Effector memory CD4-positive, alpha-beta T cell (primary cell): ENCODE measurements at places on chromosomes 2 and 18.

GRCh38 chr2:175256806-175257585 lies 75.5 kb upstream of the ATP5MC3 start:
- no peak for DNase-seq

DNA sequence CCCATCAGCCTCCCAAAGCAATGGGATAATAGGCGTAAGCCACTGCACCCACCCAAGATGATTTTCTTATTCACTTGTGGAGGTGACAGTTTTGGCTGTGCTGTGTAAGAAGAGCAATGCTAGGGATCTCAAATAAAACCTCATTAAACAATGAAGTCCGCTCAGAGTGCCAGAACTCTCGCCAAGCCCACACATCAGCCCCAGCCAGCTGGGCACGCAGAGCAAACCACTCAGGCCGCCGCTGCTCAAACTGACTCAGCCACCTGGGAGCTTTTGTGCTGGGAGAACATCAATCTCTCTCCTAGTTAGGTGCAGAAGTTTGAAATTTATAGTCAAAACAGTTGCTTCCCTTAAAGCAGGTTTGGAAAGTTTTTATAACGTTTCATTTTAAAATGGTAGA lies 47.6 kb downstream of the RNF152 start:
- DNase-seq, result no peak

GRCh38 chr2:240567872-240568677 lies at the start of gene RNPEPL1:
TSS of gene RNPEPL1 (plus strand) at chr2:240568484. CDS start at chr2:240568587, 103 bp downstream.
- DNase-seq, result peak; percentile 45

DNA sequence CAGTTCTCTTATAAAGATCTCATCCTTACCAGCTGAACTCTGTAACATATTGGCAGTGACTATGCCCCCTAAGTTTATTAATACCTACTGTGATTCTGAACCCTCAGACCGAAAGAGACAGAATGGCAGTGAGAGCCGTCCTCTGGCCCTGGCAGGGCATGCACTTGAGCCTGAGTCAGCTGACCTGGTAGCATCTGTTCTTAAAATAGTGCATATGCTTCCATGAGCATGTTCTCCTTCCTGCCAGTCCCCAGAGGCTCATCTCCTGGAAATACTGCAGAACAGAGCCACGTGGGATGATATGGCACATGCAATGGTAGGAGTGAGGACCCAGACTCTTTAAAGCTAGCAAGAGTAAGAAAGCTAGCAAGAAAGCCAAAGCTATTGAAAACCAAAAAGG lies 59.0 kb downstream of the RASGRP3 start:
- no peak for DNase-seq

DNA sequence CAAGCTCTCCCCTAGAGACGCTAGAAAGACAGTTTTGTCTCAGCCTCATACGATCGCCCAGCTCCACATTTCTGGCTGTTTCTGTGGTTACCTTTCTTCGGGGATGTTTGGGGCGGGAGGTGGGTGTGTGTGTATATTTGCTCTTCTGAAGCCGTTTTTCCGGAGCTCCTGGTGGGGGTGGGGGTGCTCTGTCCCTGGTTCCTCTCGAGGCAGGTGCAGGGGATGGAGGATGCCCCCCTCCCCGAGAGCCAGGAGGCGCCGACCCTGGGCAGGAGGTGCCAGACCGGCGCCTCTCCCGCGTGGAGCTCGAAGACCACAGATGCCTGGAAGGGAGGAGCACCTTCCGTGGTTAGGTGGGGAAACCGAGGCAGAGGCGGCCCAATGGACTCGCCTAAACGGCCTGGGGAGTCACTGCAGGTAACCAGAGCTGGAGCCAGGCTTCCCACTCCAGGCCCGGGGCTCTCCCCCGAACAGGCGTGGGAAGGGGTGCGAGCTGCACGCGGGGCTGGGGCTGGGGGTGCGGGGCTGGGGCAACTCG lies 694 bp upstream of the HPCAL1 start:
- DNase-seq, result peak; percentile 2

- no peak for DNase-seq
Measured at GRCh38 chr2:133726973-133727372, 158.7 kb upstream of the NCKAP5 start.

- DNase-seq, result no peak
Measured at GRCh38 chr2:51986101-51986500, 954.2 kb upstream of the NRXN1 start.

DNA sequence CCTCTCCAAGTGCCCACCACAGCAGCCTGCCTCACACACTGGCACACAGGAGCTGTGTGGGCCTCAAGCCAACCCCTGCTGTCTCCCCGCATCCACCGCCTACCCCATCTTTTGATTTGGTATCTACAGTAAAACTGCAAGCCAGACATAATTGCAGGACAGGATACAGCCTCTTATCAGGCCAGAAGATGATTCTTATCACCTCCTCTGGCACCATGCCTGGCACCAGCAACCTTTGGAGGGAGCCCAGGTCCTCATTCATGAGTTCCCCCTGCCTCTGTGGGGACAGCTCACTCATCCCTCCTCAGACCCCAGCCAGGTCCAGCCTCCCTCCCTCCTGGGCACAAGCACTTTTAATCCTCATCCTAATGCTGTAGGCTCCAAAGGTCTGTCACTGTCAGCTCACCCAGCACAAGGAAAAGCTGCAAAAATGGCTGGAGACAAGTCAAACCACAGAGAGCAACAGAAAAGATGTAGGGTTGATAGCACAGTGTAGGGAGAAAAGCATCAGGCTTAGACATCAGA lies 9.7 kb downstream of the RAB11FIP5 start:
- DNase-seq, result no peak

DNA sequence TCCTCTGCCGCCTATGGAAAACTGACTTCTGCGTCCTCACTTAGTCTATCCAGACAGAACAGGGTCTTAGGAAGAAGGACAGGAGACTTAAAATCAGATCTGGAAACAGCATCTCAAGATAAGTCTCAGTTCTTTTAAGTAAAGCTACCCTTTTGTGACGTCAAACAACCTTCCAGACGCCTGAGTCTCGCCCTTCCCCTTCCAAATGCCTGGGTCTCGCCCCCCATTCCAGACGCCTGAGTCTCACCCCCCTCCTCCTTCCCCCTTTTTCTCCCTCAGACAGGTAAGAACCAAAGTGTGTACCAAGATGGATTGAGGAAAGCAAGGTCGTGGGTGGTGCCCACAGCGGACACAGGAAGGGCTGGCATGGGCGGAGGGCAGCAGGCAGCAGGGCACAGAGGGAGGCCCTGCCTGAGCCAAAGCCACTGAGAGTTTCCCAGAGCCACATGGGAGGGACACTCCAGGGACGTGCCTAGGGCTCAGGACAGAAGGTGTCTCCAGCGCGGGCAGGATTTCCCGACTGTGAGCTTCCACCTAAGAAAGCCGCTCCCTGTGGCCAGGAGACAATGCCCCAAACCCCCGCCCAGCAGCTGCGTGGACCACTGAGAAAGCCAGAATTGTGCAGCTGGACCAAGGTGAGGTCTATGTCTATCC lies 51.3 kb downstream of the ANKMY1 start:
- no peak for DNase-seq

- no peak for DNase-seq
Measured at GRCh38 chr2:197307933-197308521, 2.6 kb downstream of the ANKRD44 start.

DNA sequence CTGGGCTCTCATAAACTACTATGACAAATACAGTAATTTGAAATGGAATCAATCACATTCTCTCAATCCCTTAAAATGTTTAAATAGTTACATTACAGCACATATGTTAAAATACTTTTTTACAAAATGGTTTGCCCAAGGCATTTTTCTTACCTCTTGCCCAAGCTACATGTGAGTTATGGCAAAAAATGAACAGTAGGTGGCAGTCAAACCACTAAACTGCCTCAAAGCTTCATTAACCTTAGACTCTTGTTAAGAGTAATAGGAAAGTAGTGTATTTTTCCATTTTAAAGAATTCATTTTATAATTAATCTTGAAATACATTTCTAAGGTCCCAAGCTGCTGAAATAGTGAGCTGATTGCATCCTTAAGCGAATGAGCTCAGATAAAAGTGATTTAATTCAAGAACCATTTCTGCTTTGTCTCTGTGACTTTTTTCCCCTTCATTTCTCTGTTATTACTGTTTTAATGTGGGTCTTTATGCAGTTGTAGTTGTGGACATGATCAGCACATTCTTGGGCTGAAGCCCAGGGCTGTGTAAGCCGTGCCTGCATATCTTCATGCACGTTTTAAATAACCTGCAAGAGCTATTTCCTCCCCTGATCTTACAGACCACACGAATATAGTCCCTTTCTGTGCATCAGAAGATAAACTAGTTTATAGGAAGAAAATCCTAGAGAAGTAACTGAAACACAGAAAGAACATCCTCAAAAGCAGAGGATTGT lies 311.8 kb downstream of the LNPK start:
- DNase-seq, result no peak

- DNase-seq, result no peak
Measured at GRCh38 chr2:118202707-118203303, 114.5 kb downstream of the INSIG2 start.

DNA sequence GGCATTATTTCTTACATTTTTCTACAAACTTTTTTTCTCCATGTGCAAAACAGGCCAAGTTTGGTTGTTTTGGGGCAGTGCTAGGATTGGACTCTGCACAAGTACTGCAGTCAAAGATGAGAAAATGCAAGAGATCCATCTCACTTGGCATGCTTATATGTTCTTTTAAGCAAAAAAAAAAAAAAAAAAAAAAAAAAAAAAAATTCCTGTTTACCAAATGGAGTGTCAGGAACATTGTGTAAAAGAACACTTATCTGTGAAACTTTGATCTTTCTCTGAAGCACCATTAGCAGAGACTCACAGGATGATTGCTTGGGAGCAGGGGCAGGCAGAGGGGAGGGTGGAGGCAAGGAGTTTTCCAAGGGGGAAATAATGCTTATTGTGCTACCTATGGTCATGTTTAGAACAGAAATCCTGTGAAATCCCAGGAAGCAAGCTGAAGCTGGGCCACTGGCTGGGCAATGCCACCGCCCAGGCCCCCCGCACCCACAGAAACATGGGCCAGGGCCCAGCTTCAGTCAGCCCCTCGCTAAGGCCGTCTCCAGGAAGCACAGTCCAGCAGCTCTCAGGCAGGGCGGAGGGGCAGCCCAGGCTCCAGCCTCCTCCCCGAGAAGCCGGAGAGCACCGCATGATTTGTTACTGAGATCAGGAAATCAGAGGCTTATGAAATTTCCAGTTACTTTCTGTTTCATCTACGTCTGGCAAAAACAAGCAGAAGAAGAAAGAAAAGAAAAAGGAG lies 229.4 kb downstream of the ZNF516 start:
- no peak for DNase-seq

- DNase-seq, result no peak
Measured at GRCh38 chr2:127401757-127402695, 14.3 kb upstream of the MAP3K2 start.

- DNase-seq, result no peak
Measured at GRCh38 chr2:85854897-85855296, 33.9 kb downstream of the ST3GAL5 start.

- DNase-seq, result no peak
Measured at GRCh38 chr2:143356736-143357446, 227.7 kb downstream of the ARHGAP15 start.

DNA sequence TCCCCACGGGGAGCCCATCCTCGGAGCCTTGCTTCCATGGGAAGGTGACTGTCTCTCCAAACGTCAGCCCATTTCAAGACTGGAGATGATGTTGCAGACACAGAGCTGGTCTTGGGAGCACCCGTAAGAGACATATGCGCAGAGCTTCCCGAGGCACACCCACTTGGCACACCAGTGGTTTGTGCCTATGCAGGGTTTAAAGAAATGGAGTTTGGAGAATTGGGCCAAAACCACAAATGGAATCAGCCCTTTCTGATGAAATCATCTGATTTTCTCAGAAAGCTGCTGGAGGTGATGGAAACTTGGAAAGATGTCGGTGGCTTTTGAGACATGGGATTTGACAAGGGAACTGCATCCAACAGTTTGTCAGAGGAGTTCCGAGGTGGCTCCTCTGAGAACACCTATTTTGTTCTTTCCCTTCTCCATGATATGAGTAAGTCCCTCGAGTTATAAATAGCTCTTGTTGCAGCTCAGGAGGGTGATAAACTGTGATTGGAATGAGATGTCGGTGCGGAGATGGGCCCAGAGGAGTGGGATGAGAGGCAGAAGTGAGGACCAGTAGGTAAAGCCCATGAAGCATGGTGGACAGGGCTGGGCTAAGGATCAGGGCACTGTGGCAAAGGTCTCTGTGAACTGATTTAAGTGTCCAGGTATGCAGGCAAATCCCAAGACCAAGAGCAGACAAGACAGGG lies 225.7 kb downstream of the ACKR3 start:
- DNase-seq, result no peak

DNA sequence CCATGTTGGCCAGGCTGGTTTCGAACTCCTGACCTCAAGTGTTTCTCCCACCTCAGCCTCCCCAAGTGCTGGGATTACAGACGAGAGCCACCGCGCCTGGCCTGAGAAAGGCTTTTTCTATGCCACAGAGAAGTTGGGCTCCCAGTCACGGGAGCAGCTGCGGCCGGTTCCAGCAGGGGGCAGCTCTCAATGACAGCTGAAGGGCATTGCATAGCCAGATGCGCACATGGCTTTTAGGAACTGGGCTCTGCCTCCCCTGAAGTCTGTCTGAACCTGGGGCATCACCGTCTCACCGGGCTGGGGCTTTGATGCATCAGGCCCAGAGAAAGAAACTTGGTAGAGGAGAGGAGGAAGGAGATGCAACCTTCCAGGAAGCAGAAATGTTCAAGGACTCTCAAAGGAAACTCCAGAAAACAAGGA lies 84.2 kb upstream of the LAPTM4A start:
- DNase-seq, result no peak

DNA sequence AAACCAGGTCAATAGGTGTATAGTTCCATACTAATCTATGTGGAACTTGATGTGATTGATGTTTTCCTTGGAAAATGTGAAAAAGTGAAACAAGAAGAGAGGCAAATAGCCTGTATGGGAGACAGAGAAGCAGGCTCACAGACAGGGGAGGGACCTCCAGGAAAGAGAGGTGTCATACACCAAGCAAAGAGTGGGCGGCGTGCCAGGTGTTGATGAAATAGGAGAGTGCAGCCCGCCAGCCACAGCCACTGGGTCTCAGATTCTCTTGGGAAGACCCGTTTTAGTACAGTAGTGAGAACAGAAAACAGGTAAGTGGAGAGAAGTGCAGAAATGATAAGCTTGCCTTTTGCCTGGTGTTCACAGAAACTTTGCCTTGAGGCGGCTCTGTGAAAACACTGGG lies 301.9 kb downstream of the ZNF407 start:
- DNase-seq, result no peak

- no peak for DNase-seq
Measured at GRCh38 chr2:17085546-17086202, 420.0 kb upstream of the CYRIA start.

DNA sequence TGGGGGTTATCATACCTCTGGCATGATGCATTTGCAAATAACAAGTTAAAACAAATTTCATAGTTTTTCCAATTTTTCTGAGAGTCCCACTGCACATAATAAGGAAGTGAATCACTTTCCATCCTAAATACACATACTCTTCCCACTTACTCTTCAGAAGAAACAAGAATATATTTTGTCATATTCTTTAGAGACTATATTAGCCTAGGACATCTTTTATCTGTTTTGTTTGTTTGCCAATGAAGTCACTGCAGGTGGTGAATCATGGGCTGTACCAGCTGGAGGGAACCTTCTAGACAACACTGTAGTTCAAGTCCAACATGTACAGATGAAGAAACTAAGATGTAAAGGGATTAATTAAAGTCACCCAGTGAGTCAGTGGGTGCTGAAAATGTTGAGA lies 116.8 kb downstream of the XIRP2 start:
- no peak for DNase-seq

- no peak for DNase-seq
Measured at GRCh38 chr2:179348906-179349305, 84.3 kb upstream of the SESTD1 start.

GRCh38 chr2:44944102-44944951 lies 2.8 kb downstream of the SIX3 start:
- DNase-seq, result no peak
